Testis (tissue), 5 donors: ENCODE measurements at places on chromosomes 7 and 10. TPM values are rescaled to one million over a fixed set of nuclear protein-coding genes. Genes with fewer than 3 reads are reported as not detected.

SUN3 gene
- 12.8 TPM for total RNA-seq

GNGT1 gene
- not detected for total RNA-seq

UNCX gene
- 0.24 TPM for total RNA-seq

PAPSS2 gene
- total RNA-seq: 4.6 TPM

GPRIN2 gene
- total RNA-seq: 4.3 TPM

SCIN gene
- 4.7 TPM for total RNA-seq

CRHR2 gene
- 0.50 TPM for total RNA-seq

ANKRD22 gene
- total RNA-seq: not detected

PROSER2 gene
- 15.6 TPM for total RNA-seq

ANXA8 gene
- 2.5 TPM for total RNA-seq

VSTM4 gene
- total RNA-seq: 26.0 TPM

PTPRE gene
- total RNA-seq: 15.3 TPM

PSPH gene
- 18.4 TPM for total RNA-seq

MYL10 gene
- total RNA-seq: not detected

CCDC172 gene
- 7.3 TPM for total RNA-seq

PLXNA4 gene
- total RNA-seq: 5.5 TPM

TMEM26 gene
- total RNA-seq: 14.9 TPM

YAE1 gene
- total RNA-seq: 28.5 TPM

EIF3B gene
- 237 TPM for total RNA-seq

TDRD1 gene
- 25.7 TPM for total RNA-seq

JCAD gene
- total RNA-seq: 133 TPM

CALML3 gene
- total RNA-seq: 0.63 TPM

RP9 gene
- total RNA-seq: 28.2 TPM

ZKSCAN1 gene
- 65.3 TPM for total RNA-seq

OR2A5 gene
- 0.43 TPM for total RNA-seq

PALD1 gene
- 13.3 TPM for total RNA-seq

LFNG gene
- 18.3 TPM for total RNA-seq

DDX56 gene
- 72.8 TPM for total RNA-seq

MINDY4 gene
- 51.7 TPM for total RNA-seq

PLEKHS1 gene
- total RNA-seq: 0.31 TPM
